MG63 (cell line): ENCODE measurements at places on chromosomes 3 and 15.

- no peak for DNase-seq
Measured at GRCh38 chr3:153979418-153980251, 141.6 kb upstream of the ARHGEF26 start.

- DNase-seq, result no peak
Measured at GRCh38 chr3:45425237-45425933, 37.0 kb downstream of the LARS2 start.

GRCh38 chr3:160755776-160756304 is at the start of gene PPM1L:
TSS of gene PPM1L (plus strand) at chr3:160756231.
- DNase-seq, result peak; percentile 52

- DNase-seq, result peak; percentile 91
Measured at GRCh38 chr15:75620841-75621391, 4.6 kb downstream of the SNUPN start.
